ENCODE measurements at places on chromosomes 6 and 20.

DNA sequence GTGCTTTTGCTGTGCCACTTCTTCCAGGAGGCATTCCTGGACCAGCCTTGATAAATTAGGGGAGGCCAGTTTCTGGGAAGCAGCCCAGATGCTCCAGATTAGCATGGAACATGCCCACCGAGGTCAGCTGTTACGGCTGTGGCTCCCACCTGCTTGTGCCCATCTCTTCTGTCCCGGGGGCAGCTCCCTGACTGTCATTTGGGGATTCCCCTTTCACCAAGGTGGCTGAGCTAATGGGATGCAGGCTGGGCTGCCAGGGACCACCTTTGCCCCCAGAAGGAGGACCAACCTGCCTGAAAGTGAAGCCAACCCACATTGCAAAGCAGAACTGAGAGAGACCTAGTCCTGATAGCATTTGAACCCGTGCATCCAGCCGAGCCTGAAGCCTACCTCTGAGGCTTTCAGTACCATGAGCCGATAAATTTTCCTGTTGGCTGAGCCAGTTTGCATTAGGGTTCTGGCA, 85.3 kb downstream of the PTPN1 start:
- no peak for DNase-seq

GRCh38 chr20:63156221-63156671, 59.7 kb downstream of the YTHDF1 start:
- no peak for DNase-seq

- no peak for DNase-seq
These were observed 466 bp upstream of the BFSP1 start for GRCh38 chr20:17531665-17532025.

- no peak for DNase-seq
These were observed 117.0 kb downstream of the TMEM200A start for GRCh38 chr6:130482645-130483390.

DNA sequence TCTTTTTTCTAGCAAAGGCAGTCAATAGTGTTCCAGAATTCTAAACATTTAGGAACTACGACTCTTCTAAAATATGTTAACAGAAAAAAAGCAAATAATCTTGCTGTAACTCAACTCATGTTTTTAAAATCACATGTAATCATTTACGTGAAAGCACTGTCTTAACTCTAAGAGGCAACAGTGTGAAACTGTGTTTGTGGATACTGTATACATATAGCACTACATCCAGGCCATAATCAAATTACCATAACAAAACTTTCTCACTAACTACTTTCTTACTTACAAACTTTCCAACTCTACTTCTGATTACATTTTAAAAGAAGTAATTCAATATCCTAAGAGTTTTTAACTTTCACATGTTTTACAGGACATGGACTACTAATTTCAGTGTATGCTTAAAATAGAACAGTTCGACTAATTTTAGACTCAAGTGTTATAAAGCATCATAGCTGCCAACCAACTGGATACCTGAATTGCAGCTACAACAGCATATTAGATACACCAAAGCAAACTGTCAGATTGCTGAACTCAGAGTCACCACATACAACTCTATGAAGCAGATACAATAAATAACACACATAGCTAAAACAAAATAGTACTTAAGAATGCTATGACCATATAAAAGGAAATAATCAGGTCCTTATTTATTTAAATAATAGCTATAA, 121.6 kb upstream of the BEND6 start:
- DNase-seq, result no peak

DNA sequence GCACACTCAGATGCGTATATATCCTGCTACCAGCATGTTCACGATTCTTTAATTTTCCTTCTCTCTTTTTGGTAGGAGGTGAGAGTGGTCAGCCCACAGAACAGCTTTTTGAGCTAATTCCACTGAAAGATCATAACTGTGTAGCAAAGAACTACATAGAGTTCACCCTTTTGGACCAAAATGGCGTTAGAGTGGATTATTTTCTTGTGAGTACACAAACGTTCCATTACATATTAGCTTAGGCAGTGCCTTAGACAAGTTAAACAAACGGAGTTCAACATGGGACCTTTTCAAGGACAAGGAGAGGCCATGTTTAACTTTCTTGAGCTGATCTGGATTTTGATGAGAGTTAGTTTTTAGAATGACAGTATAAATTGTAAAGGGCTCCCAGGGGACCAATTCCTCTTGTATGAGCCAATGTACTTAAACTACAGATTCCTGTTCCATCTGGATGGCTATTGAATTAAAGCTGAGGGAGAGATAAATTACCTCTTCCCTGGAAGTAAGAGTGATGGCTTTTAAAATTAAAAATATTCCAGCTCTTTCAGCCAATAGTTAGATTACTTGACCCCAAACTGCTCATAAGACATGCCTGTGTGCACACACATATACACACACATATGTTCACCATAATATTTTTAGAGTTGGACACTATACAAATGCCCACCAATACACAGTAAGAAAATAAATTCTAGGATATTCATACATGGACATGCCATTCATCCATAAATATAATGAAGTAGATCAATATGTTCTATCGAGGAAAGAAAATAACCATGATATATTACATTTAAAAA, 25.6 kb upstream of the ARMH2 start:
- no peak for DNase-seq

Measured in activated CD4-positive, alpha-beta T cell treated with anti-CD3 and anti-CD28 coated beads for 1 hour (primary cell).